ENCODE measurements at places on chromosomes 4 and X. TPM values are rescaled to one million over a fixed set of nuclear protein-coding genes. Genes with fewer than 3 reads are reported as not detected.

- H3K4me1 ChIP-seq, result peaks cover 24% of the 10 kb centered on the region
- no peaks in the 10 kb centered on the region for H3K27me3 ChIP-seq
- H3K4me3 ChIP-seq, result no peak overlapping the region
- DNase-seq, result no peak
Measured at GRCh38 chr4:78542373-78542772, 9.2 kb upstream of the ANXA3 start.

GRCh38 chrX:131393426-131393825, 104.3 kb upstream of the IGSF1 start:
- H3K36me3 ChIP-seq, result peaks cover 30% of the 10 kb centered on the region
- no peaks in the 10 kb centered on the region for H3K4me1 ChIP-seq
- no peak overlapping the region for H3K4me3 ChIP-seq
- H3K27me3 ChIP-seq, result no peaks in the 10 kb centered on the region
- no peak for DNase-seq
- H3K27ac ChIP-seq, result no peak overlapping the region

DNA sequence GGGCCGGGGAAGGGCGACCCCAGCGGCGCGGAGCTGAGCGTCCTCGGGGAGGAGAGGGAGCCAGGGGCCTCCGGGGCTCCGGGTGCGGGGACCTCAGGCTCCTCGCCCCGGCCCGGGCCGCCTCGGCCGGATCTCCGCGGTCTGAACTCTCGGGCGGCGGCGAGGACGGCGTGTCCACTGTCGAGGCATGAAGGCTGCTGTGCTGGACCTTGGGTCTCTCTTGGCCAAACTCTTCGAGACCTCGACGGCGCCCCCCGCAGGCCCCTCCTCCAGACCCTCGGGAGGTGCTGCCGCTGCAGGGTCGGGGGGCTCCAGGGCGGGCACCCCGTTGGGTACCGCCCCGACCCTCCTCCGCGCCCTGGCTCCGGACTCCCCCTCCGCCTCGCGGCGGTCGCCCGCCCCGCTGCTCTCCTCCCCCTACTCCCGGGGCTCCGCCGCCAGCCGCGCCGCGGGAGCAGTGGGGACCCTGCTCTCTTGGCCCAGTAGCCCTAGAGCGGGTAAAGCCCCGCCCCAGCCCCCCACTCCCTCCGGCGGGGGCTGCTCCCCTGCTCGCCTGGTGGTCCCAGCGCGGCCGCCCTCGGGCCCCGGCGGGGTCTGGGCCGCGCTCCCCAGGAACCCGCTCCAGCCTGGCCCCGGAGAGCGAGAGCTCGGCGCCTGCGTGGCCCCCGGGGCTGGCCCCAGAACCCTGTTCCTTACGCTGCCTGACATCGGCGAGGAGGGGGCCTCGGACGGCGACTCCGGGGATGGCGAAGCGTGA, 564 bp downstream of the FAM149A start:
- H3K36me3 ChIP-seq, result no peaks in the 10 kb centered on the region
- peaks cover 32% of the 10 kb centered on the region for H3K27me3 ChIP-seq
- peak overlapping the region; percentile 83 for H3K4me3 ChIP-seq
- peaks cover 26% of the 10 kb centered on the region for H3K4me1 ChIP-seq

DNA sequence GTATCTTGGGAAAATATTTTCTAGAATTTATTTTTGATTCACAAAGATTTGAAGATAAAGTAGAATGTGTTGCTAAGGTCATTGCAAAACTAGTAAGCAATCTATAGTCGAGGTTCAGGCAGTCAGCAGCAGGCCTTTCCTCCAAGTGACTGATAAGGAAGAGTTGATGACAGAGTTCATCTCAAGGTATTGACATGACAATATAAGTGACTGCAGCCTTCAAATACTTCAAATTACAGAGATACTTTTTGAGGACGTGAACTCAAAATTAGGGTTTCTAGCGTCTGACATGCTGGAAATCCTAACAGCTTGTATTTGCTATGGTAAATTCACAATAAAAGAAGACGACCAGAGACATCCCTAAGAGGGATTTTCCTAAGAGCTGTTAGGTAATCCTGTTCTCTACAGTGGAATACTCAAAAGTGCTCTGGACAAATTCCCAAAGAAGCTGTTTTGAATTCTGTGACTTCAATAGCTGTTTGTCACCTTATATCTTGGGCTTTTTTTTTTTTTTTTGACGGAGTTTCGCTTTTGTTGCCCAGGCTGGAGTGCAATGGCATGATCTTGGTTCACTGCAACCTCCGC, 7.4 kb downstream of the ARHGAP10 start:
- no peaks in the 10 kb centered on the region for H3K27me3 ChIP-seq
- H3K27ac ChIP-seq, result no peak overlapping the region
- peaks cover 55% of the 10 kb centered on the region for H3K4me1 ChIP-seq
- DNase-seq, result no peak
- H3K36me3 ChIP-seq, result no peaks in the 10 kb centered on the region

- H3K27ac ChIP-seq, result no peak overlapping the region
- H3K4me1 ChIP-seq, result peaks cover 31% of the 10 kb centered on the region
- DNase-seq, result no peak
- no peak overlapping the region for H3K4me3 ChIP-seq
- no peaks in the 10 kb centered on the region for H3K36me3 ChIP-seq
- H3K27me3 ChIP-seq, result peaks cover 27% of the 10 kb centered on the region
Measured at GRCh38 chrX:17544821-17545220, 169.8 kb downstream of the NHS start.

The RBPJ gene
- 87.0 TPM for total RNA-seq

The TAF1 gene
- 46.5 TPM for total RNA-seq

The GPR34 gene
- total RNA-seq, result not detected
